ENCODE measurements at places on chromosomes 7 and 10.

- DNase-seq = peak; percentile 23
Observed at GRCh38 chr10:71782917-71783490, 9.7 kb upstream of the VSIR start.

DNA sequence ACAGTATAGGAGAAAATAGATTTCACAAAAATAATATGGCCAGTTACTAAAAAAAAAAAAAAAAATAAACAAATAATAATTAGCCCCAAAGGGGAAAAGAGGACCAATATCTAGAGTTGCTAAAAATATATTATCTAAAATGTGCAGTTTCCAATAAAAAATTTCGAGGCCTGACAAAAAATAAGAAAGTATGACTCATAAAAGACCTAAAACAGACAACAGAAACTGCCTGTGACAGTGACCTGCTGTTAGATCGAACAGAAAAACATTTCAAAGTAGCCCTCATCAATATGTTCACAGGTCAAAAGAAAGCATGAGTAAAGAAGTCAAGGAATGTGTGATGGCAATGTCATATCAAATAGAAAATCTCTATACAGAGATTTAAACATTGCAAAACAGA, 11.8 kb upstream of the TSPAN12 start:
- no peak for DNase-seq

DNA sequence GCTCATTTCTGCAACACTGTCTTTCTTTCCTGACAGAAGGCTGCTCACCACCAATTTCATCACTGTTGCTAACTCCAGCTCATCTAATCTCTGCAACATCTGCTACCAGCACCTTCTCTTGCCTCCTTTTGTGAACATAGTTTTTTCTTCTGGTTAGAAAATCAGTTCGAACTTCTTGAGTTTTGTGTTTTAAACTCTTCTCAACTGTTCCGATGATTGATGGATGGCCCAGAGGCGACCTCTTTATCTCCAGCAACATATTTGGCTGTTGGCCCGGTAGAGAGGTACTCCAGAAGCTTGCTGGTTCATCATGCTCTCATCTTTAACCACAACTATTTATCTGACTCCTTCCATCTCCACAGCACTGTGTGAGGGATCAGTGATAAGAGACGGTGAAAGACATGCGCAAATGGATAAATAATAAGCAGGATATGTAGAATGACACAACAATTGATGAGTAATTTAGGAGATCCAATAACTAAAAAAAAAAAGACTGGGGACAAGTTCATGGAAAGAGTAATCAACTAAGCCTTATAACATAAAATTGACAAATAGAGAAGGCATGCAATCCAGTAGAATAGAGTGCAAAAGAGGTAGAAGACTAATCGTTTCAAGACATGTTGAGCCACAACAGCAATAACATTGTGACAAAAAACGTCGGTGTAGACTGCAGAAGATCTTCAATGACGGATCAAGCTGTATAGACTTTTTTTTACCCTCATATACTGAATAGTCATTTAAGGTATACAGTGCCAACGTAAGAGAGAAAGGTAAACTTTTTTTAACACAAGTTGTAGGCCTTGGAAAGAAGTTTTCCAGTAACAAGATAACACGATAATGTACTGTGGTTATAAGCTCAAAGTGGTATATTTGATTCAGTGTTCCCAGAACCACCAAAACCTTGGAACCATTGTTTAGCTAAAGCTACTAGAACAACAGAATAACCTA, 152.2 kb downstream of the CRPPA start:
- DNase-seq = no peak

- no peak for DNase-seq
Observed at GRCh38 chr7:99106411-99106810, 37.5 kb downstream of the SMURF1 start.

GRCh38 chr10:35355971-35356724, 19.8 kb downstream of the CCNY start:
- peak; percentile 31 for DNase-seq

DNA sequence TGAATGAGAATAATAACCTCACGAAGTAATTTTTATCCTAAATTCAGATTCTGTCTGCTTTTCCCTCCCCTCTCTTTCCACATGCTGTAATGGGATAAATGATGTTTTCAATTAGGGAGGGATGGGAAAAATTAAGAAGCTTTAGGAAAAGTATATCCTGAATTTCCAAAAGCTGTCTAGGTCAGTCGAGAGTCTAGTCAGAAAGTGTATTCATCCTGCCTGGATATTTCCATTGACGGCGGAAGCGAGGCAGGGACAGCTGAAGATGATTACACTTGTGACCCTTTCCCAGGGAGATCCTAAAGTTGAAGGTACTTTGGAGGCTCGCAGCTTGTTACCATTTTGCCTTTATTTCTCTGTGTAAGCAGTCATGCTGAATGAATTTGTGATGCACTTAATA, 204.1 kb downstream of the ZNF365 start:
- no peak for DNase-seq

GRCh38 chr7:18829858-18830285, 287.6 kb downstream of the TWIST1 start:
- DNase-seq = peak; percentile 54

DNA sequence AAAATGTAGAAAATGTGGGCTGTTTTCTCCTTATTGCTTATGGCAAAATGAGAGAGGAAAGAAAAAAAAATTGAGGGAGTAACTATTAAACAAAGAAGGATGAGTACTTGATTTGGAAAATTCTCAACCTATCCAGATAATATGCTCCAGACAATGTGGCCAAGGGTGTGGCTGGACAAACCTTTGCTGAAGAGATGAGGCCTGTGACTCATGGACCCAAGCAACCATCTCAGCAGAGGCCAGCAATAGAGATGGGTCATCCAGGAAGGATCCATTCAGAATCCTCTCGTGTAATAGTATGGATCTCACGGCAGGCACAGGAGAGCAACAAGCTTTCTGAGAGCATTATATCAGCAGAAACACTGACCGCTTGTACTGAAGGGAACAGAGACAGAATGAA, 120.3 kb upstream of the CELF2 start:
- no peak for DNase-seq

GRCh38 chr10:93601146-93601773, at the start of gene RBP4:
TSS of gene RBP4 (minus strand) at chr10:93601235. CDS start at chr10:93601028, 207 bp downstream.
- DNase-seq = no peak

DNA sequence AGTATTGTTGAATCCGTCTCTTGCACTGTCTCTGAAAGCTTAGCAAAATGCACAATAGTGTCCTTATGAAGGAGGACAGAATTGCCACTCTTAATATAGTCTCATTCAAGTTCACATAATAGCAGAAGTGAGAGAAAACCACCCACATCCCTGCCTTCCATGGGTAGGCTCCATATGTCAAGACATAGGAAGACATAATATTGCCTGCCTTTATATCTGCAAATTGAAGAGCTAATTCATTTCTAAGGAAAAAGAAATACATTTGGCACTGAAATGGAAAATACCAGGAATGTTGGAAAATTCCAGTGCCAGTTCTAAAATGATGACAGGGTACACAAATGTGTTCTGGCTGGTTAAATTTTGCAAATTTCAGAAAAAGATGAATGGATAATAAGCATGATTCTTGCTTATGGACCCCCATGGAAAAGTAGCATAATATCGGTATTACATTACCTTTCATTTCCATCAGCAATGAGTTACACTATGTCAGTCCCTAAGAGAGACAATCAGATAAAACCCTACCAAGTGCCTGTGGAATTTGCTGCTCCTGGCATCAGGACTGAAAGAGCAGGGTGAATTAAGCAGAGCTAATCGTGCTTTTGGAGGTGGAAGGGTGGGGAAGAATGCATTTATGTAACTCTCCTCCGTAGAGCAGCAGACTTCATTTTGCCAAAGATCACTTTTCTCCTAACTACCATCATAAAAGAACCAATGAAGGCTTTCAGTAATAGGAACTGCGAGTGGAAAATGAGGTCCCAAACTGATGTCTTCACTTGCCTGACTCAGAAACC, 312.6 kb downstream of the FGFR2 start:
- peak; percentile 29 for DNase-seq

DNA sequence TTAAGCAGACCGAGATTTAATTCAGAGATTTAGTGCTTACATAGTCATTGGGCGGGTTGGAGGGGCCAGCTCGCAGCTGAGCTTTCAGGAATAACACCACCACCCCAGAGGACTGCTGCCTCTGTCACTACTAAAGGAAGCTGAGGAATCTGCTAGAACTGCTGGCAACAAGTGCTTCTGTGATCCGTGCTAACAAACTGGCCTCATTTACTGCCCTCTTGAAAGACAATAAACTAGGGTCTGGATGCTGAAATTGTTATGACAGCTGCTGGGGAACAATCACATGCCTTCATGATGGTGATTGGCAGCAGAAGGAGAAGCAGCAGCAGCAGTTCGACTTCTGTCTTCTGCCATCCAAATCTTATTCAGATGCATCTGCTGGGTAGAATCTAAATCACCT, 285.5 kb upstream of the TAC1 start:
- no peak for DNase-seq

DNA sequence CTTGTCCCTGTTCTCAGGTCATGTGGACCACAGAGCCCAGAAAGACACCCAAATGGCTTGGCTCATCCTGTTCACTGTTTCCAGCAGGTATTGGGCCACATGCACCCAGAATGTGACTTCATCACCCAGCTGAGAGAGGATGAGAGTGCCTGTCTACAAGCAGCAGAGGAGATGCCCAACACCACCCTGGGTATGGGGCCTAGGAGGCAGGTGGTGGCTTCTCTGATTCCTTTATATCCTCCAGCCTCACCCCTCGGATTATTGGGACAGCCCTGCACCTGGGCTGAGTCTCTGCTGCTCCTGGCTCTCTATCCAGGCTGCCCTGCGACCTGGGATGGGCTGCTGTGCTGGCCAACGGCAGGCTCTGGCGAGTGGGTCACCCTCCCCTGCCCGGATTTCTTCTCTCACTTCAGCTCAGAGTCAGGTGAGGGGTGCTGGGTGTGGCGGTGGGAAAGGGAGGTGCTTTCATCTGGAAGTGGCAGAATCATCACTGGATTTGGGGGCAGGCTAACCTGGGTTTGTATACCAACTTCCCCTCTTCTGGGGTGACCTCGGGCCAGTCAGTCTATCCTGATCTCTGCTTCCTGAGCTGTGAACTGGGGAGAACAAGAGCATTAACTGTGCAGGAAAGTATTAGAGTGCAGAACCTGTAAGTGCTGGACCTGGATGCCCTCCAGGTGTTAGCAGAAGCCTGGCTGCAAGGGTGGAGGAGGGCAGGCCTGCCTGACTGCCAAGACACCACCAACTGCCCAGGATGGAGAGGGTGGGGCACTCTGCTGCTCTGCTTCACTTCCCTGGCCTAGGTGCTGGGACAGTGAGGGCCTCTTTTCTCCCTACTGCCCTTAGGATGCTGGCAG, 5.2 kb downstream of the GHRHR start:
- no peak for DNase-seq

DNA sequence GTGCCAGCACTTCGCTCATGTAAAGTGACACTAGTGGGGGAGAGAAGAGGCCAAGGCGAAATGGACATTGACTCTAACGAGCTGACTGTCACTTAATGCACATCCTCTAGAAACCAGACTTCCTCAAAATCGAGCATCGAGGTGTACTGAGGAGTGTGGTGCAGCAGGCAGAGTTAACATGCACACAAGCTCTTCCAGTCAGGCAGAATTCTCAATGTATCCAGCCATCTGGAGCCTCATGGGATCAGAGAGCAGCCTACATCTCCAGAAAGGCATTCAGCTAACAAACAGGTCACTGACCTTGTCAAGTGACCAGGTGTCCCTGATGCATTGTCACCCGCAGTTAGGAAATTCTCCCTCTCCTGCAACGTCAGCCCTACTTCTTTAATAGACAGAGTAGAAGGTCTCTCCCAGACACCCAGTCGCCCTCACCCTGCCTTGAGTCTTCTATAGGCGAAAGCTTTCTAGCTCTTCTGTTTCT, 259.8 kb upstream of the AOAH start:
- DNase-seq = peak; percentile 37

DNA sequence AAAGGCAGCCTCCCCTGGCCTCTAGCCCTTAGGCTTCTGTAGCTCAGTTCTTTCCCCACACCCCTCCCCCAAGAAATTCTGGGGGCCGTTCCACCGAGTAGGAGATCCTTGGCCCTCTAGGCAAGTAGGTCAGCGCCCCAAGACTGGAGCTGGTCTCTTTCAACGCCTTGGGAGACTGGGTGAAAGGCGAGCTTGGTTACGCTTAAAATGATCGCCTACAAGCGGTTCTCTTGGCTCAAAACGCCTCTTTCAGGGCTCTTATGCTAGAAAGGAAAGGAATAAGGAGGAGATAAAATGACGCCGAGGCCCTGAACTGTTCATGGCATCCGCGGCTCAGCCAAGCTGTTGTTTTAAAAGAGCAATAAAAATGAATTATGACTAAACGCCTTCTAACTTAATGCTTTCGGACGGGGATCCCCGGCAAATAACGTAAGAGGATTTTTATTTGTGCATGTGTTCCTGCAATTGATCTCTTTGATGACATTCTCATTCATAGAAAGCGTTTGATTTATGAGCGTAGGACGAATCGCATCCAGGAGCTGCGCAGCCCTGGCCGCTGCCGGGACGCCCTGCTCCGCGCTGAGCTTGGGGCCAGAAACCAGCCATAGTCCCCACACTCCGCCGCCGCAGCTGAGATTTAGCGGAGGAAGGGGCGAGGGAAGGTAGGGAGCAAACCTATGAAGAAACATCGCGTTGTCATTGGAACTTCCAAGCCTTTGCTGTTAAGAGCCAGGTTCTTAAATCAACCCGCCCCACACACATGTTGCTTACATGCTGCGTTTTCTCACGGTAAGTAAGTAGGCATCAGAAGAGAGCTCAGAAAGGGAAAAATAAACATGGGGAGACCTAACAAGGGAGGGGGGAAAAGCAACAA, 3.0 kb upstream of the HOXA1 start:
- no peak for DNase-seq

GRCh38 chr7:106774768-106775551, 90.1 kb upstream of the PIK3CG start:
- peak; percentile 97 for DNase-seq

DNA sequence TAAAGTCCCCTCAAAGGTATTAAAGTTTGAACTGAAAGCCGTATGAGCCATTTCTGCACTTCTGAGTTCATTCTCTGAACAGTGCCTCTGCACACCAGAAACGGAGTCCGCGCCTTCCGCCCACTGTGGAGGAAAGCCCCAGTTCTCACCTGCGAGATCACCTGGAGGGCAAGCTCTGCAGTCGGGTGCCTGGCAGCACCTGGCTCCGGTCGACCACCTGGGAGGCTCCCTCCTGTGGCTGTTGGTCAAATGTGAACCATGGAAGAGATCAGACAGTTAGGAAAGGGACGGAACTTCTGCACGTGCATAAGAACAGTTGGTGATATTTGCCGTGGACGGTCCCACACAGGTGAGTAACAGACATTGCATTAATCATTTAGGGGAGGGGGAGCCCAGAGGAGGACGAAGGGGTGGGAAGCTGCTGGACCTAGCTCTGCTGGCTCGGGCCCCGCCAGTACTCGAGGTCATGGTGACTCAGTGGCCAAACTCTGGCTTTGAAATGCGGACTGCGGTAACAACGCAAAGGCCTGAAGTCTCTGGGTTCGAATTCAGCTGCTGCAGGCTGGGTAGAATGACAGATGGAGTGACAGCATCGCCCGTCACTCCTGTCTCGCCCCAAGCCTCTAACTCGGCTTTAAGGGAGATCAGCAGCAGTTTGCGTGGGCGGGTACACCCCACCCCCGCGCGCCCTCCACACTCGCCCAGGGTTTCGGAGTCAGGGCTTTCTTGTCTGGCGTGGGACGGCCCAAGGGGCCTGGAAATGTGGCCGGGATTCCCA, 1.7 kb upstream of the DPYSL4 start:
- DNase-seq = no peak
